CD8-positive, alpha-beta T cell (primary cell): ENCODE measurements at places on chromosomes 5 and 9. TPM values are rescaled to one million over a fixed set of nuclear protein-coding genes. Genes with fewer than 3 reads are reported as not detected.

Gene SPATA31A3
- not detected for total RNA-seq

Gene C5
- total RNA-seq, result 0.50 TPM

GRCh38 chr5:97097326-97098230 is 44.8 kb downstream of the LIX1 start:
- DNase-seq, result no peak

- DNase-seq, result no peak
These were observed 137.8 kb upstream of the RETREG1 start for GRCh38 chr5:16754601-16755000.

DNA sequence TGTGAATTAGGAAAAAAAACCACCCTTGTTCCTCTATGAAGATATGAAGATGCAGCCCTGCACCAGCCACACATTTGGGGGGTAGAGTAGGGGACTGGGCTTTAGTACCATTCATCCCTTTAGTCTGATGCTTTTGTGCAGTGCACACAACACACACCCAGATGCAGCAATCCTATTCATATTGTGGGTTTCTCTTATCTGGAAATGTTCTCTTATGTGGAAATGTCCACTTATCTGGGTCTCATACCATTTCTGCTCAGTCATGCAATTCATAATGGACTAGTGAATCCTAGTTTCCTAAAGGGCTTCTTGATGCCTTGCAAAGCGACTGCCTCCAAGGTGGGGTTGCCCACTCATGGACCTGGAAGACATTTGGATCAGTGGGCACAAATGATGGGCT is 47.8 kb downstream of the C9orf152 start:
- no peak for DNase-seq

DNA sequence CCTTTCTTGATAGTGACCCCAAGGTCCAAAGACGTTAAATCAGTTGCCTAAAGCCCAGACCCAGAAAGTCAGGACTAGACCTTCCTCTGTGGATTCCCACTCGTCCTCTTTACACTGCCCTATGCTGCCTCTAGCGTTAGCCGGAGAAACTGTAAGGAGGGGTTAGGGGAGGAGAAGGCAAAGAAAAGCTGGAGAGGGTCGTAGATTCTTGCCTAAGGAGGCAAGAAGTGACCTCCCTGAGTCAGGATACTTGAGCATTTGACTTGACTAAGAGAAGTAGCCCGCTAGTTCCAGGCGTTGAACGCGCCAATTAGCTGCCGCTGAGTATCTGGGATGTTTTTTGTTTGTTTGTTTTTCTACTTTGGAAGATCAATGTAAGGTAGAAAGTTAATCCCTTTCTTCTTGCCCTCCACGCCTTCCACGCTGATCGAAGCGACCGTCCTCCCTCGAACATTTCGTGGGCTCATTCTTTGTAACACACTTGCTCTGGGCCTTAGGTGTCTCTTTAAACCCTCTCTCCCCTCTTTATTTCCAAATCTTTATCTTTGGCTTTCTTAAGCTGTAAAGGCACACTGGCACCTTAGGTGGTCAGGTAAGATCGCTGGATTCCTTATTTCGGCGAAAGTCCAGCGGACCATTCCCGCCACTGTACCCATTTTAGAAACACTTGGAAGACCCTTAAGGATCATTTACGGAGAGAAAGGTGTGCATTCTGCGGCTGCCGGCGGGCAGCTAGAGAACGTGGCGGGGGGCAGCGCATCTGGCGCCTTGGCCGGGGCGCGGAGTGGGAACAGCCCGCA is 5.1 kb upstream of the RGMB start:
- no peak for DNase-seq

GRCh38 chr5:157926977-157927376 is 68.0 kb upstream of the CLINT1 start:
- no peak for DNase-seq

- no peak for DNase-seq
These were observed 46.5 kb downstream of the RXRA start for GRCh38 chr9:134372581-134373267.

GRCh38 chr5:6392561-6392960 is 14.2 kb upstream of the MED10 start:
- no peak for DNase-seq
